ENCODE measurements at places on chromosomes 12 and 14.

- DNase-seq, result no peak
These were observed 463.2 kb downstream of the BCL11B start for GRCh38 chr14:98808494-98809407.

GRCh38 chr12:26732005-26732908 is 100.7 kb downstream of the ITPR2 start:
- DNase-seq, result no peak

DNA sequence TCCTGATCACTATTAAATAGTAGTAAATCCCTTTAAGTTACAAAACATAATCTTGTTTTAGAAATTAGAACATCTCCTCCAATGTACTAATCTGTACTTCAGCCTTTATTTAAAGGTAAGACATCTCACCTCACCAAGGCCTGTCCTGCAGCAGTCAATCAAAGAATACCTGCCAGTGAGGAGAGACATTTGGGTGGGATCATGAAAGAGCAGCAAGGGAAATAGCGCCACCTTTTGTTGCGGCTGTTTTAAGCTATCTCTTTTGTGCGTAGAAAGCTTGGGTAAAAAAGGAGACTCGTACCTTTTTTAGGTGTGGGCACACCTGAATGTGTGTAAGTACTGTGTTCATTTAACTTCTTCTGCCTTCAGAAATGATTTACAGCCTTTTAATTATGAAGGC is 117.8 kb upstream of the TMTC1 start:
- DNase-seq, result peak; percentile 9

DNA sequence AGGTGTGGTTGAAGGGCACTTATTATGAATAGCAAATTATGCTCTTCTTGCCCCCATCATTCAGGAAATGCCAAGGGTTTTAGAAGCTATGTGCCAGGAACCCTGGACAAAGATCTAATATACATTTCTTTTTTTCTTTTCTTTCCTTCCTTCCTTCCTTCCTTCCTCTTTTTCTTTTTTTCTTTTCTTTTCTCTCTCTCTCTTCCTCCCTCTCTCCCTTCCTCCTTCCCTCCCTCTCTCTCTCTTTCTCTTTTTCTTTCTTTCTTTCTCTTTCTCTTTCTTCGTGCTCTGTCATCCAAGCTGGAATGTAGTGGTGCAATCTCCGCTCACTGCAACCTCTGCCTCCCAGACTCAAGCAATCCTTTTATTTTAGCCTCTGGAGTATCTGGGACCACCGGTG is 66.1 kb upstream of the CSRP2 start:
- DNase-seq, result no peak

DNA sequence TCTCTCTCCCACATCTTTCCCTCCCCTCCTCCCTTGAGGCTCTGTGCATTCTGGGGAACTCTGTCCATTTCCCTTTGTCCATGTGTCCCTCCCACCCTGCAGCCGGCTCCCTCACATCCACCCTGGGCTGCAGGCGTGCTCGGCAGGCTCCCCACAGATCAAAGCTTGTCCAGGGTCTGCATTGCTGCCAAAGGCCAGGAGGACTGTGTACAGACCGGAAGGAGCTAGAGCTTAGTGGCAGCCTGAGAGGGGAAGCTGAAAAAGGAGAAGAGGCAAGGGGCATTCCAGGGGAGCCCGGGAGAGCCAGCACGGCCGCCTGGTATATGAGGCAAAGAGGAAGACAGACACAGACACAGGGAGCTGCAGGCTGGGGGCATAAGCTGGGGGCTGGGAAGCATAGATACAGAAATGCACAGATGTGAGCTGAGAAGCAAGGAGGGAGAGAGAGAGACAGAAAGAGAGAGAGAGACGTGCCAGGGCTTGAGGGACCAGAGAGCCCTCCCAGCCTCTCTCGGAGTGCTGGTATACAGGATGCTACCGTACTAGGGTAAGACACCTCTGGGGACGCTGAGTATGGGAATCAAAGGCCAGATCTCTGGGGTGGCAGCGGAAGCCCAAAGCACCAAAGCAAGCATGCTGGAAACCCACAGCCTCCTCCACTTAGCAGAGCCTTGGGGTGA is 3.3 kb downstream of the CD4 start:
- DNase-seq, result no peak

GRCh38 chr14:77186911-77187648 is 5.5 kb downstream of the TMEM63C start:
- peak; percentile 22 for DNase-seq

DNA sequence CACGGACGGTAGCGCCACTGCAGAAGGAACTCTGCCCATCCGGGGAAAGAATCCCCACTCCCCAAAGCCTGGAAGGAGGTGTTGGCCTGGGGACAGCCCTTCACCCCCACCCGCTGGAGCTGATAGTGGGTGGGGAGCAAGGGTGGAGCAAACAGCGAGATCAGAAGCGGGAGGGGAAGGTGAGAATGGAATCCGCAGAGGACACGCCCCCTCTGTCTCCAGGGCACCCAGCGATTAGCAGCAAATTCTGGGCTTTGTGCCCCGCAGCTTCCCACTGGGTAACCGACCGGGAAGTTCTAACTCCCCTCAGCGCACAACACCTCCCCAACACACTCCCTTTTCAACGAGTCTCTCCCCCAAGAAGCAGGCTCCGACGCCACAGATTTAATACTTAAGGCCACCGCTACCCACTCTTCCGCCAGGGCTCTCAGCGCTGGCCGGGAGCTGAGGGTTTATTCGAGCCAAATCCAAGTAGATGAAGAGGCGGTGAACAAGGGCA is 1.4 kb downstream of the SLC25A29 start:
- DNase-seq, result peak; percentile 17

- no peak for DNase-seq
These were observed 271.6 kb downstream of the CACNA1C start for GRCh38 chr12:2324387-2324786.

- no peak for DNase-seq
These were observed 106.6 kb upstream of the NCOR2 start for GRCh38 chr12:124673801-124674617.

- peak; percentile 72 for DNase-seq
These were observed 39.2 kb downstream of the IGF1 start for GRCh38 chr12:102441077-102441596.

DNA sequence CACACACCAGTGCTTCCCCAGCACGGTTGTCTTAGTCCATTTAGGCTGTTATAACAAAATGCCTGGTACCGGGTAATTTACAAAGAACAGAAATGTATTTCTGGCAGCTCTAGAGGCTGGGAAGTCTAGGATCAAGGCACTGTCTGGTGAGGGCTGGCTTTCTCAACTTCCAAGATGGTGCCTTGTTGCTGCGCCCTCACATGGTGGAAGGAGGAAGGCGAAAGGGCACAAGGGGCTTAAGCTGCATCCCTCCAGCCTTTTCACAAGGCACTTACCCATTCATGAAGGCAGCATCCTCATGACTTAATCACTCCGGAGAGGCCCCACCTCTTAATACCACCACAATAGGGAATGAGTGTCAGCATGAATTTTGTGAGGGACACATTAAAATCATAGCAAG is 155.5 kb downstream of the SLC15A5 start:
- DNase-seq, result no peak

DNA sequence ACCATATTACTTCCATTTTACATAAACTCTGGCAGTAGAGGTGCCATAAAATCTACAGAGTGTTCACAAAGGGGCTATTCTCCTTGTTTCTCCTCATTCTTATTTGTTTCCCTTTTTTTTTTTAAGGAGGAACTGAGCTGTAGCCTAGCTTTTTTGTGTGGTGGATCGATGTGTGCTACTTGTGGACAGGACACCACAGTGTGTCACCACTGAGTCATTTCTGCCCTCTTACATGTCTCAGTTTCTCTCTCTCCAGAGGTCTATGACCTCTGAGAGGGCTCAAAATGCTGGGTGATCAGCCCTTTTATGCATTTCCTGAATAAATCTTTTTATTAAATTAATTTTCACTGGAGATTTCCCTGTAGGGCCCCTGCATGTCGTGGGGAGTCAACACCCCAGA is 370.2 kb downstream of the ADGRD1 start:
- DNase-seq, result no peak

GRCh38 chr12:81670759-81671158 is 88.4 kb downstream of the PPFIA2 start:
- no peak for DNase-seq

GRCh38 chr12:55767156-55767555 is 24.2 kb downstream of the GDF11 start:
- no peak for DNase-seq

DNA sequence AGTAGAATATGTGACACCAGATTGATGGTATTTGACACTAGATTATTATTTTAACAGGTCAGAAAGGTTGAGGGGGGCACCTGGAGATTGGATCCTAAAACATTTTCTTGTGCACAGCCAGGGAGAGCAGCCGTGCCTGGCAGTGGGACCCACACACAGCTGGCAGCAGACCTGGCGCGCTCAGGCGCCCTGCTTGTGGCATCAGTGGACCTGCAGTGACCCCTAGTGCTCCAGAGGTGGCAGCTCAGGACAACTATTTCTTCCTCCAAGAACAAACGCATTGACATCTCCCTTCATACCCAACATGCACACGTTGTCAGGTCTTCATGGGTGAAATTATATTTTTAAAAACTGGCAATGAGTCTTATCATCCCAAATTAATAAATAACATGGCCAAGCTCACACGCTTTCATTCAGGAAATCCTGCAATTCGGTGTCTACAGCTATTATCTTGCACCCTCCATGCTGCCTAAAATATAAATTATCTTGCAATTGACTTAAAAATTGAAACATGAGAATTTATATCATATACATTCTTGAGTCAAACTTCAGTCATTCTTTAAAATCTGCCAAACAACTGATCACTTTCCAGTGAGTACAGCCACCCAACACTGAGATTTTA is 7.7 kb upstream of the TMEM132D start:
- no peak for DNase-seq

DNA sequence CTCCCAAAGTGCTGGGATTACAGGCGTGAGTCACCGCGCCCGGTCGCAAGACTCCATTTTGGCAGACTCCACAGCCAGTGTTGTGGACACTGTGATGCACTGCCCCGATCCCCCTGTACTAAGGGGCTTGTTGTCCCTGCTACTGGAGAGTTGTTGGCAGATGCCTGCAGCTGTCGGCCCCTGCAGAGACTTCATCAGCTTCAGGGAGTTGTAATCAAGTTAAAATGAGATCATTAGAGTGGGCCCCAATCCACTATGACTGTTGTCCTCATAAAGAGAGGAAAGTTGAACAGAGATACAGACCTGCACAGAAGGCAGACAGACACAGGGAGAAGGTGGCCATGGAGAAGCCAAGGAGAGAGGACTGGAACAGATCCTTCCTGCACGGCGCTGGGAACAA is 23.7 kb upstream of the TUBA1A start:
- no peak for DNase-seq

GRCh38 chr14:50999726-51000125 is 55.4 kb upstream of the PYGL start:
- no peak for DNase-seq

GRCh38 chr12:121167951-121168350 is 35.3 kb downstream of the P2RX7 start:
- no peak for DNase-seq

GRCh38 chr14:102696856-102697495 is 80.3 kb upstream of the TRAF3 start:
- peak; percentile 19 for DNase-seq

DNA sequence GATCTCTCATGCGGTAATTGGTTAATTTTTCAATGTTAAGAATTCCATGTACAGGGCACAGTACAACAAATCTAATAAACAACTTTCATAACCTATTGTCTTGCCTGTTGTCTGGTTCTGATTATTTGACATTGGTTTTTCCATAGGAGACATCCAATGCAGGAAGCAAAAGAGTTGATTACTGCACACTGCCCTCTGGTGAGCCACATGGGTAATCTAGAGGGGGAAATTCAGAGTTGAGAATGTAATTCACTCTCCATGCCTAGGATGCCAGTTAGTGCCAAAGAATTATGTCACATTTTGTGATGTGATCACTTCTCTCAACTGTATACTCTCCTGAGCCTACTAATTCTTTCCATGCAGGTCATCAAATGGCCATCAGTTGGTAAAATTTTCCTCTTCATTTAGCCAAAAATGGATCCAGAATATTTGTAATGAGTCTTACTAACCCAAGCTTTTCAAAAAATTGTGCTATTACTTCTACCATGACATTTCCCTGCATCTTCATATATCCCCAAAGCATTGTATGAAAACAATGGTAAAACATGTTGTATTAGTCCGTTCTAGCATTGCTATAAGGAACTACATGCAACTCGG is 17.7 kb upstream of the CCDC91 start:
- peak; percentile 65 for DNase-seq

DNA sequence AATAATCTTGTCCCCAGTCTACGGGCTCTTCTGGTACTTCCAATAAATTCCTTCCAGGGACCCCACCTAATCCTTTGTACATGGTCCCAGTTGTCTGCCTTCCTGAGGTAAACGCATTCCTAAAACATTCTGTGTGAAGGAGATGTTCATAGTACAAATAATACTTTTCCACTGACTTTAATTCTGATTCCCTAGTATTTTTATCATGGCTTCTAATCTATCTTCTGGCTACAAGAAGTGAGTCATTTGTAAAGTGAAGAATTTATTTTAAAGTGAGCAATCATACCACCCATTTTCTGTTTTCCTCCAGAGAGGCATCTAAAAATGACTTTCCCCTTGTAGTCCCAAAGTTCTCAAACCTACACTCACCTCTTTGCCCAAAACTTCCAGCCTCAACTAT is 65.9 kb upstream of the NUDT4 start:
- peak; percentile 14 for DNase-seq

GRCh38 chr12:106107566-106107965 is 31.2 kb downstream of the NUAK1 start:
- DNase-seq, result peak; percentile 92

DNA sequence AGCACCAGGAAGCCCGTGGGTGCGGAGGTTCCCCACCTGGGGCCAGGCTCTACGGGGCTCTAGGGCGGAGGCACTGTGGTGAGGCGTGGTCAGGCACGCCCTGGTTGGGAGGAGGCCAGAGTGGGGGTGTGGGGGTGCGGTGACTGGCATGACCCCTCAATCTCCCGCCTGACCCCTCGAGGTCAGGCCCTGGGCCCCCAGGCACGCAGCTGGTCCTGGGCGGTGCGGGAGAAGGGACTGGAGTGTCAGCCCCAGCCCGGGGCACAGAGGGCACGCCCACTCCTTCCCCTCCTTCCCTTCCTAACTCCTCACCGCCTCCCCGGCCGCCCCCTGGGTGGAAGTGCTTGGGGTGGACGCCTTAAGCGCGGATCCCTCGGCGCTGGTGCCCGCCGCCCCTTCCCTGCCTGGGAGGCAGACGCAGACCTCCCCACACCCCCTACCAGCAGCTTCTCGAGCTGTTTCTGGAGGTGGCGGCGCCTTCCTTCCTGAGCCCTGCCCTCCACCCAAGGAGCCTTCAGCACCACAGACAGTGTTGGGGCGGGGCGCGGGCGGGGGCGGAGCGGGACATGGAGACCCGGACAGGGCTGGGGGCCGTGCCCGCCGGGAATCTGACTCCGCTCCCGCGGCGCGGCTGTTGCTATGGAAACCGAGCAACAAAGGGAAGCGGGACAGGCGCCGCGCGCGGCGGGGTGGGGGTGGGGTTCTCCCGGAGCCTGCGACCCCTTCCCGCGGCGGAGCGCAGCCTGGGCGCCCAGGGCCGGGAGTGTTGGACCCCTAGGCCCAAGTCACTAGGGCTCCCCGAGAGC is 741 bp upstream of the CRIP2 start:
- peak; percentile 73 for DNase-seq

- no peak for DNase-seq
These were observed 26.8 kb downstream of the AMN start for GRCh38 chr14:102949062-102949800.

- DNase-seq, result peak; percentile 91
These were observed 98.5 kb downstream of the PHLDA1 start for GRCh38 chr12:75933101-75933500.

GRCh38 chr12:108858311-108859074 is 1.1 kb upstream of the SSH1 start:
- no peak for DNase-seq

GRCh38 chr14:68741839-68742470 is 50.9 kb downstream of the ZFP36L1 start:
- DNase-seq, result no peak

GRCh38 chr14:104105071-104105821 is 19.7 kb downstream of the ASPG start:
- no peak for DNase-seq
